ENCODE measurements at places on chromosomes 4 and X. TPM values are rescaled to one million over a fixed set of nuclear protein-coding genes. Genes with fewer than 3 reads are reported as not detected.

GRCh38 chr4:74490736-74491135, 45.8 kb downstream of the AREG start:
- no peaks in the 10 kb centered on the region for H3K27me3 ChIP-seq
- no peak for DNase-seq
- H3K36me3 ChIP-seq = no peaks in the 10 kb centered on the region
- no peak overlapping the region for H3K27ac ChIP-seq
- H3K4me1 ChIP-seq = no peaks in the 10 kb centered on the region

DNA sequence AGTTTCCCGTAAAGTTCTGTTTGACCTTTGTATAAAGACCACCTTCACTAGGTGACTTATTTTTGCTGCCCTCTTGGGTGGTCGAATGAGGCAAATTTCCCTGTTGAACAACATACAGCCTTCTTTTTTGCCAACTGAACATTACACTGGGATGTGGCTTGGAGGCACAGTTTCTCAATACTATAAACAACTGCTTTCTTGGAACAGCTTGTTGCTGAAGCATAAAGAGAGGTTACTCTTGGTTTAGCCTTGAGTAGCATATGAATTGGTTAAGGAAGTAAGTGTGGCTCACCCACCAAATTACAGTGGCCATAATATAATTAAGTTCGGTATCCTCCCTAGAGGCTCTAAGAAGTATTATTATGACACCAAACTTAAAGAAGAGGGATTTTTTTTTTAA, 40.0 kb downstream of the HHIP start:
- DNase-seq = no peak
- H3K36me3 ChIP-seq = no peaks in the 10 kb centered on the region
- H3K27ac ChIP-seq = no peak overlapping the region
- no peak overlapping the region for H3K4me3 ChIP-seq
- H3K4me1 ChIP-seq = no peaks in the 10 kb centered on the region

- H3K27me3 ChIP-seq = no peaks in the 10 kb centered on the region
- H3K27ac ChIP-seq = no peak overlapping the region
- no peak overlapping the region for H3K4me3 ChIP-seq
Measured at GRCh38 chr4:101328063-101328602, 19.2 kb downstream of the PPP3CA start.

DNA sequence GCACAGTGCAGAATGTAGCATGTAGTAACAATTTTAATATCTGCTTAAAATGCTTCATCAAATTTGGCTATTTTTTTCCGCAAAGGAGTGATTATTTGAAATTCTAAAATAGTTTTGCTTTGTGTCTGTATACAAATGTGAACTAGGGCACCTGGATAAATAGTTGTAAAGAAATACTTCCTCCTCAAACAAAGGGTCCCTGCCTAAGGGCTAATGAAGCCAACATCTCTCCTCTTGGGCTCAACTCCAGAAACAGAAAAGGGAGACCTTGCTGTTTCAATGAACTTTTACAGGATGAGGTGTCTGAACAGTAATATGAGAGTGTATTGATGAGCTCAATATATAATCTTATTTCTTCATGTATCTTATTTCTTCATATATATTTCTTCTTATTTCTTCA, 30.8 kb upstream of the SCOC start:
- H3K36me3 ChIP-seq = no peaks in the 10 kb centered on the region
- H3K4me1 ChIP-seq = no peaks in the 10 kb centered on the region
- no peak overlapping the region for H3K4me3 ChIP-seq
- no peak for DNase-seq
- no peaks in the 10 kb centered on the region for H3K27me3 ChIP-seq
- no peak overlapping the region for H3K27ac ChIP-seq

GRCh38 chr4:1862055-1862911, 6.3 kb upstream of the LETM1 start:
- H3K27ac ChIP-seq = no peak overlapping the region
- H3K4me3 ChIP-seq = no peak overlapping the region
- H3K27me3 ChIP-seq = peaks cover 3% of the 10 kb centered on the region

GRCh38 chrX:19791562-19791961, 95.8 kb downstream of the SH3KBP1 start:
- no peak overlapping the region for H3K27ac ChIP-seq
- no peaks in the 10 kb centered on the region for H3K36me3 ChIP-seq
- no peak overlapping the region for H3K4me3 ChIP-seq

DNA sequence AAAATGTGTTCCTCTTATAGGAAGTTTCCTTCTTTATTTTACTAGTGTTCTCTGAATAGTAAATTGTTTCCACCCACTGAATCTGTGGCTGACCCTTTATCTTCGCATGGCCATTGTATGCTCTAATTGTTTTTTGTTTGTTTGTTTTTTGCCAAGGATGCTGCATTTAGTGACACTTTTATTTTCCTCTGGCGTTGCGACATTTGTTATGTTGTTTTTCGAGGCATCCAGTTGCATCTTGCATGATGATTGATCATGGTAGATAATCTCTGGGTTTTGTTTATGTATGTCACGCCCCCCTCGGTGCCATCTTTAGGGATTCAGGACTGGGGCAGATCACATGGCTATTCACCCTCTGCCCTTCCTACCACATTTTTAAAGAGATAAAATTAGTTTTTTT, 2.2 kb downstream of the NMU start:
- H3K27ac ChIP-seq = no peak overlapping the region
- H3K4me1 ChIP-seq = no peaks in the 10 kb centered on the region
- no peak for DNase-seq
- H3K27me3 ChIP-seq = peaks cover 20% of the 10 kb centered on the region
- no peak overlapping the region for H3K4me3 ChIP-seq

DNA sequence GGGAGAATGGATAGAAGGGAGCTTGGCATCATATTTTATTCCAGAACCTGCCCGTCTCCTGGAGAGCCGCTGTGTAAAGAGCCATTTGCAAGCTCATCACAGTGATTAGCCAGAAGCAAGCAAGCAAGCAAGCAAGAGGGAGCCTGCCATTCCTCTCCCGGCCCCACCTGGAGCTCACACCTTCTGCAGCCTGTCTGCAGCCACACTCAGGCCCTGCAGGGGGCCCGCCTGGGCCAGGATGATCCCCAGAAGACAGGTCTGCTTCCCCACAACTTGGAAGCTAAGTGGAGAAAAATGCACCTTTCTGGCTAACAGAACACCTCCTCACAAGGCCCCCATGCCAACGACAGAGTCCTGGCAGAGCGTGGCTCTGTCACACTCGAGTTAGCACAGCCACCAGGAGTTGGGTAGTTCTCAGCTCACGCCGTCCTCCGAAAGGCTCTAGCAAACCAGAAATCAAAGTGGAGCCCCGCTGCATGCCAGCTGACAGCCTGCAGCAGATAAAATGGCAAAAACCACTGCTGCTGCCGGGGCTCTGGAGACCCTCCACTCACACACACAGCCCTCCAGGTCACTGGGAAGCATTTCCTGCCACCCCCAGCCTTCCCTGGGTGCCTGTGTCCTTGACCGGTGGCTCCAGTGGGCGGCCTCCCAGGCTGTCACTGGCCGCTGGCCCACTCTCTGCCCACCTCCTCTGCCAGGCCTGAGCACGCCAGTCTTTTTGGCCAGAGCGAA, 54.9 kb downstream of the DCTD start:
- DNase-seq = no peak
- no peaks in the 10 kb centered on the region for H3K27me3 ChIP-seq
- no peak overlapping the region for H3K27ac ChIP-seq
- no peak overlapping the region for H3K4me3 ChIP-seq
- no peaks in the 10 kb centered on the region for H3K4me1 ChIP-seq

DNA sequence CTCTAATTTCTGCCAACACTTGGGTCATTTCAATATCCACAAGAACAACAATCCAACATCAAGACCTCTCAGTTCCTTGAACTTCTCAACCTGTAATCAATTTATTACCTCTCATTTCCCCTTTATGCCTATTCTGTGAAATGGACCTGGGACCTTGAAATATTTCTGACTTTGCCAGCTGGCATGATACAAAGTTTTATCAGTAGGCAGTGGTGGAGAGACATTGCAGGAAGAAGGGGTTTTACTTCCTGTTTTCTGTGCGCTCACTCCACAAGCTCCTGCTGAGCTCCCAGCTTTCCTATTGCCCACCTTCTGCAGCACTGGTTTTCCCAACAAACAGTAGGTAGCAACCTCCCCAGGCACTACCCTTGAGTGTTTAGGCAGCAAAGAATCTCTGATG, 3.5 kb upstream of the ARHGEF6 start:
- no peak overlapping the region for H3K27ac ChIP-seq
- no peaks in the 10 kb centered on the region for H3K27me3 ChIP-seq
- no peaks in the 10 kb centered on the region for H3K4me1 ChIP-seq
- no peak overlapping the region for H3K4me3 ChIP-seq
- H3K36me3 ChIP-seq = no peaks in the 10 kb centered on the region

DNA sequence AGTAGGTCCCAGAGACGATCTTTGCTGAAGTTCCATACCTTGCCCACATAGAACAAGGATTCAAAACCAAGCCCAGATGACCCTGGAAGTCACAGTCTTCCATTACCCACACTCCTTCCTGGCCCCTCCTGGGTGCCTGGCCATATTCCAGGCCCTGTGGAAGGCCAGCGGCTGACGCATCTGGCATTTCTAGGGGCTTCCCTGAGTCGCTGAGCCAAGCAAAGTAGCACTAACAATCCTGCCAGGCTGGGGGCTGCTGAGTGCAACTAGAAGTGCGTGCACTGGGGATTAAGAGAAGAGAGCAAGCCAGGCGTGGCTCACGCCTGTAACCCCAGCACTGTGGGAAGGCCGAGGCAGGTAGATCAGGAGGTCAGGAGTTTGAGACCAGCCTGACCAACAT, 175.2 kb upstream of the CPEB2 start:
- no peaks in the 10 kb centered on the region for H3K27me3 ChIP-seq
- no peaks in the 10 kb centered on the region for H3K36me3 ChIP-seq
- no peak overlapping the region for H3K27ac ChIP-seq
- no peak overlapping the region for H3K4me3 ChIP-seq

DNA sequence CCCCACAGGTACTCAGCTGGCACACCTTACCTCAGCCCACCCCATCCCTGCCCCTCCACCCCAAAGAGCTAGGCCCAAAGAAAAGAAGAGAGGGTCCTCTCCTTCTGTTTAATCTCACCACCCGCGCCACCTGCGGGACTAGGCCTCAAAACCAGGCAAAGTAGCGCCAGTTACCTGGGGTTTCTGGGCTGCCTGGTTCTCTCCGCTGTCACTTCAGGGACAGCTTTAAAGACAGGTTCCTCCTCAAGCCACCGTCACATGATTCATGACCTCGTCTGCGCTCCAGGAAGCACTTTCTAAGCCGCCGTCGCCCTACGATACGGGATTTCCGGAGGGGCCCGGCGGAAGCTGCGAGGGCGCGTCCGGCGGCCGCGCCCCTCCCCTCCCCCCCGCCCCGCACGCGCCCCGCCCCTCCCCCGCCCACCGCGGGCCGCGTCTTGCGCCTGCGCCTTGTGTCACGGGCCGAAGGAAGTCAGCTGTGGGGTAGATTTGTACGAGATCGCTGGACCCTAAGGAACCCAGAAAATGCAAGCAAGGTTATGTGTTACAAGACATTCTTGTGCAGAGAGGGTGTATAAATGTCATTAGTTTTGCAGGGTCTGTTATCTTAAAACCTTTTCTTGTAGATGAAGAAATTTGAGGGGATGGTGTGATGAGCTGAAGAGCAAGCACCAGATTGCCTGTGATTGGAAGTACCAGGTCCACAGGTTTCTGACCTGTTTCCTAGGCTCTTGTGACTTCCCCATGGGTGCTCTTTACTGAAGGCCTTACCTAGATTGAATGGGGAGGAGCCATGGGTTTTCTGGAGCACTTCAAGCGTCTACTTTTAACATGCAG, at the start of gene LAMTOR3:
LAMTOR3 (minus strand) TSS at position 267 of the 837 bp plus-strand sequence. CDS start 464 bp downstream, outside the sequence.
- no peaks in the 10 kb centered on the region for H3K27me3 ChIP-seq
- peak within 1 kb of the TSS; percentile 80 for H3K4me3 ChIP-seq
- peaks cover 38% of the 10 kb centered on the region for H3K36me3 ChIP-seq

DNA sequence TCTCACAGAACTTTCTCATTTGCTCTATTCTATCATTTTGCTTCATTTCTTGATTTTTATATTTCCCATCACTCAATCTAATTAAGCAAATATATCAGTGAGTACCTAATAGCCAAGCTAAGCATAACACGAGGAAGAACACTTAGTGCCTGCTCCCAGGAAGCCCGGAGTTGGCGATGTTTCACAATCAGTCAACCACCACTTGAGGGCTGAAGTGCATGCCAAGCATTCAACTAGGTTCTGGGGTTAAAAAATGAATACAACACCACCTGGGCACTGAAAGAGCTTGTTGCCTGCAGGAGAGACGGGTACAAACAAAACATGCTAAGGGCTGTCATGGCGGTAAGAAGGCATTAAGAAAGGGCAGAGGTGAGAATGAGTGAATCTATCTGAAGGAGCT, 47.5 kb downstream of the UCHL1 start:
- no peaks in the 10 kb centered on the region for H3K27me3 ChIP-seq
- H3K27ac ChIP-seq = no peak overlapping the region
- DNase-seq = no peak
- H3K4me3 ChIP-seq = no peak overlapping the region
- no peaks in the 10 kb centered on the region for H3K36me3 ChIP-seq

GRCh38 chrX:37752281-37752680, 27.6 kb upstream of the CYBB start:
- no peak overlapping the region for H3K27ac ChIP-seq
- no peaks in the 10 kb centered on the region for H3K27me3 ChIP-seq
- H3K4me3 ChIP-seq = no peak overlapping the region
- no peaks in the 10 kb centered on the region for H3K36me3 ChIP-seq
- DNase-seq = no peak
- H3K4me1 ChIP-seq = no peaks in the 10 kb centered on the region

- no peaks in the 10 kb centered on the region for H3K36me3 ChIP-seq
- no peaks in the 10 kb centered on the region for H3K4me1 ChIP-seq
- no peaks in the 10 kb centered on the region for H3K27me3 ChIP-seq
- peak overlapping the region; percentile 60 for H3K4me3 ChIP-seq
- peak overlapping the region; percentile 76 for H3K27ac ChIP-seq
Measured at GRCh38 chrX:70434914-70435586, 9.6 kb upstream of the DLG3 start.

GRCh38 chr4:76278583-76278982, 27.1 kb downstream of the FAM47E start:
- no peaks in the 10 kb centered on the region for H3K4me1 ChIP-seq
- H3K36me3 ChIP-seq = no peaks in the 10 kb centered on the region
- no peak for DNase-seq
- no peak overlapping the region for H3K27ac ChIP-seq
- no peak overlapping the region for H3K4me3 ChIP-seq

- H3K27me3 ChIP-seq = no peaks in the 10 kb centered on the region
- no peaks in the 10 kb centered on the region for H3K36me3 ChIP-seq
- no peak for DNase-seq
- H3K4me1 ChIP-seq = no peaks in the 10 kb centered on the region
Measured at GRCh38 chr4:152988721-152989553, 52.8 kb downstream of the FHDC1 start.

GRCh38 chrX:16589211-16589610, 60.7 kb upstream of the S100G start:
- DNase-seq = no peak
- no peak overlapping the region for H3K4me3 ChIP-seq
- no peaks in the 10 kb centered on the region for H3K36me3 ChIP-seq
- H3K27me3 ChIP-seq = no peaks in the 10 kb centered on the region
- no peaks in the 10 kb centered on the region for H3K4me1 ChIP-seq

SLC10A4 gene
- total RNA-seq = 0.99 TPM

FAAH2 gene
- total RNA-seq = not detected

FAM9B gene
- not detected for total RNA-seq

TMEM128 gene
- 11.1 TPM for total RNA-seq

SPARCL1 gene
- 1,005 TPM for total RNA-seq

PPP4R3C gene
- not detected for total RNA-seq

TMEM156 gene
- total RNA-seq = 0.66 TPM
